Stimulated activated memory B cell treated with anti-CD40 and anti-IgM and Interleukin-4, amounts not matched to agents 10 μg/mL and 1 μg/mL and 100 μg/mL, for 72 hours (primary cell): ENCODE measurements at places on chromosomes 4 and X.
A peak's percentile ranks its signal among the peaks of the same experiment; 100 is the strongest.

GRCh38 chrX:39654183-39654925, 443.4 kb downstream of the BCOR start:
- no peak for ATAC-seq

GRCh38 chr4:182862921-182863320, 54.3 kb downstream of the DCTD start:
- no peak for ATAC-seq

- ATAC-seq = no peak
Observed at GRCh38 chrX:139889760-139890159, 43.1 kb downstream of the ATP11C start.

DNA sequence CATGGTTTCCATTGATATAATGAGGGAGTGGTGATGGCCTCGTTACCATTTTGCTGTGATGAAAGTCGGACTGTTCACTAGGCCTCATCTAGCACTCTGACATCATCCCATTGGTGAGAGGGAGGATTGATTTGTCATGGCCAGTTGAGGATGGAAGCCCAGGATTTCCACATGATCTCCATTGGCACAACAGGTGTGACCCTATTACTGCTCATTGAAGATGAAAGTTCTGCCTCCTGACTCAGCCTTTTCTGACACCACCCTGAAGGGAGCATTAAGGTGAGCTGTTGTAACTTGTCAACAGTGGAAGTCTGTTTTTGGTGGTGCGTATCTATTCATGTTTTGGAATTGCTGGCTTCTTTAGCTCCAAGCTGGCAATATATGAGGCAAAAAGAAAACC, 144.2 kb downstream of the PABPC4L start:
- no peak for ATAC-seq

- ATAC-seq = no peak
Observed at GRCh38 chrX:46204721-46205422, 340.3 kb downstream of the ZNF674 start.

DNA sequence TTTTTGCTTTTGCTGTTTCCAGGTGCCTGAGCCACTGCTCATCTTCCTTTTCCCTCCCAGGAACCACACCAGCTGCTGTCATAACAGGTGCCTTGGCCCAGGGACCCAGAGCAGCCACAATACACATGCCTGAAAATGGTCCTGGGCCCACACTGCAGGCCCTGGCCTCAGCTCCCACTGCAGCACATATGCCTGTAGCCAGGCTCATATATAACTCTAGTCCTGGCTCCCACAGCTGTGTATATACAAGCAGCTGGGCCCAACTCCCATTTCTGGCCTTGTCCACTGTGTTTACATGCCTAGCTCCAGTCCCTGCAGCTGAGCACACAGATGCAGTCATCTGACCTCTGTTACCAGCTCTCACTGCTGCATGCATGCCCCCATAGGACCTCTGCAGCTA, 930.5 kb downstream of the ADGRL3 start:
- no peak for ATAC-seq

DNA sequence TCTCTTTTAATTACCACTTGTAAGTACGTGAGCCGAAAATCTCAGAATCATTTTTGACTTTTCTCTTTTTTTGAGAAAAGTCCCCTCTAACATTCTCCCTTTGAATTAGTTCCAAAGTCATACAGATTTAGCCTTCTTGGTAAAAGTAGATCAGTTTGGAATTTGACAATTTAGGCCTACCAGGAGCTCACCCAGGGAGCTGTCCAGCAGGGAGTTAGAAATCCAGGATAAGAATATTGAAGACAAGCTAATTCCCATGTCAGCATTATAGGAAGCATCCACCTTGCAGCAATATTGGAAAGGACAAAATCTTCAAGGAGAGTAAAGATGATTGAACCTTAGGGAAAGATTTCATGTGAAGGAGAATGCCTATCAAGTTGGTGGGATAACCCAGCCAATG, 352.2 kb upstream of the CPEB2 start:
- ATAC-seq = no peak

GRCh38 chr4:55397126-55397436, 1.3 kb downstream of the TMEM165 start:
- no peak for ATAC-seq

DNA sequence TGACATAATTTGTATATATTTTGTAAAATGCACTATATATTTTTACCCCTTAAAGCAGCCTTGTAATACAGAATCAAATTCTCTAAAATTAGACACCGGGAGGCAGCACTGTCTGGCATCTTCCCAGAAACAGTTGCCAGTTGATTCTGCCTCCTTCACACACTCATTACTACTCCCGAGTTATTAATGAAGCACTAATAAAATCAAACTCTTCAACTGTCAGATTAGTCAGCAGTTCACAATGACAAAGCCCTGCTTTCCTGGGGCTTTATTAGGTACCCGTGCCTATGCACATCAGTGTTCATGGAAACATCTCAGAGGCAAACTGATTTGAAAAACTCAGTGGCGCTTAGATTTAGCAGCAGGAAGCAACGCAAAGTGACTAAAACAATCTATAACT, 103.5 kb upstream of the VEGFC start:
- no peak for ATAC-seq

- ATAC-seq = no peak
Observed at GRCh38 chr4:41361794-41362526, 105.2 kb downstream of the UCHL1 start.

GRCh38 chr4:127997534-127998388, 32.6 kb downstream of the ABHD18 start:
- peak; percentile 89 for ATAC-seq

- ATAC-seq = no peak
Observed at GRCh38 chr4:114613560-114613959, 15.0 kb downstream of the UGT8 start.

GRCh38 chr4:25637581-25638220, 17.9 kb upstream of the SLC34A2 start:
- no peak for ATAC-seq

- ATAC-seq = no peak
Observed at GRCh38 chr4:166777760-166778159, 456.5 kb downstream of the SPOCK3 start.

GRCh38 chr4:160795216-160795615, 1368.6 kb downstream of the FSTL5 start:
- no peak for ATAC-seq

DNA sequence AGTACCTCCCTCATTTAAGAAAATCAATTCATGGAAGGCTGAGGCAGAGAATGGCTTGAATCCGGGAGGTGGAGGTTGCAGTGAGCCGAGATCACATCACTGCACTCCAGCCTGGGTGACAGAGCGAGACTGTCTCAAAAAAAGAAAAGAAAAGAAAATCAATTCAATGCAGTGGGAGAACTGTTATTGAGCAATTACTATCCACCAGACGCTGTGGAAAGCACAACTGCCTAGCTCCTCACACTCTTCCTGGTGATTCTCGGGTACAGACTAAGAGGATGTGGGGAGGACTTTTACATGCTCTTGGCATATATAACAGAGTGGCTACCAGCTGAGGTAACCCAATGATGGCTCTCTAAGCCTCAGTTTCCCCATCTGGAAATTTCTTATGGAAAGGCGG, 2.7 kb upstream of the TMSB4X start:
- no peak for ATAC-seq
